ENCODE measurements at places on chromosomes 2 and 18. TPM values are rescaled to one million over a fixed set of nuclear protein-coding genes. Genes with fewer than 3 reads are reported as not detected.

The SSB gene
- total RNA-seq, result 122 TPM

The MDH1 gene
- 885 TPM for total RNA-seq

The GYPC gene
- 444 TPM for total RNA-seq

The SRBD1 gene
- total RNA-seq, result 23.2 TPM

The TPRKB gene
- total RNA-seq, result 68.5 TPM

The PJVK gene
- 0.56 TPM for total RNA-seq

The NEU2 gene
- total RNA-seq, result not detected

The ITGB6 gene
- 0.03 TPM for total RNA-seq

The LOXHD1 gene
- total RNA-seq, result not detected

The NEU4 gene
- total RNA-seq, result not detected

The UGT1A3 gene
- total RNA-seq, result not detected

The SKA1 gene
- 23.8 TPM for total RNA-seq

The CXCR1 gene
- not detected for total RNA-seq

The ACKR3 gene
- total RNA-seq, result not detected

The RNF125 gene
- 41.4 TPM for total RNA-seq

The POTEI gene
- not detected for total RNA-seq

The SPTBN1 gene
- 326 TPM for total RNA-seq

All from SK-MEL-5 (cell line).